ENCODE measurements at places on chromosomes 16 and 17.

GRCh38 chr17:32191306-32191705, 49.0 kb downstream of the RHOT1 start:
- DNase-seq, result no peak

DNA sequence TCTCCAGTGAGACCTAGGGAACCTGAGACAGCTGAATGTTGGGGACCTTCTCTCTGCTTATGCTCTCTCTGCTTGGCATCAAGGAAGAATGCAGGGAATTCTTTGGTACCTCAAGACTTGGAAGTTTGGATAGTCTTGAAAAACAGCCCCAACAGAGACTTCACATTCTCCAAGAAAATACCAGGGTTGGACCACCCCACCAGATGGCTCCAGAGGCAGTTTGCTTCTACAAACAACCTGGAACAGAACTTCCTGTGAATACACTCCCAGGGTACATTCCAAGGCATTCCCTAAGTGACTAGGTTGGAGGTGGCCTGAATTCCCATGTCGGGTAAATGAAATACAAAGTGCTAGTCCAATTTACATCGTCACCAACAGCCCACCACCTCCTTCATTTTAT, 314.4 kb downstream of the PMP22 start:
- no peak for DNase-seq

DNA sequence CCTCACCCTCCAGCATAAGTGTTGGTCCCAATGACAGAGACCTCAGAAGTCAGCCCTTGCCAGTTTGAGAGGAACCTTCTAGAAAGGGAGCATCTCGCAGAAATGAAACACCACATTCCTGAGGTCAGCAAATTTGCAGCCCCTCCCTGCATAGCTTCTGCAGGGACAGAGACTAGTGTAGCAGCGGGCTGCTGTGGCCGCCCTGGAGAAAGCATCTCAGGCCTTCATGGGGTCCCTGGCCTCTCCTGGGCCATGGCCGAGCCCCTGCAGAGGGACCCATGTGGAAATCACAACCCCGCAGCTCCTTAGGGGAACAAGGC, 11.4 kb downstream of the HS3ST6 start:
- DNase-seq, result no peak

GRCh38 chr16:67144943-67145342, 5.9 kb downstream of the B3GNT9 start:
- no peak for DNase-seq

GRCh38 chr17:29295420-29295819, 1.5 kb upstream of the NUFIP2 start:
- DNase-seq, result no peak

GRCh38 chr16:85390511-85391174, 222.5 kb upstream of the GSE1 start:
- DNase-seq, result no peak

- DNase-seq, result no peak
Measured at GRCh38 chr16:15057681-15058417, 2.0 kb upstream of the NTAN1 start.

GRCh38 chr17:81821603-81822311, 11.3 kb downstream of the MCRIP1 start:
- DNase-seq, result no peak

DNA sequence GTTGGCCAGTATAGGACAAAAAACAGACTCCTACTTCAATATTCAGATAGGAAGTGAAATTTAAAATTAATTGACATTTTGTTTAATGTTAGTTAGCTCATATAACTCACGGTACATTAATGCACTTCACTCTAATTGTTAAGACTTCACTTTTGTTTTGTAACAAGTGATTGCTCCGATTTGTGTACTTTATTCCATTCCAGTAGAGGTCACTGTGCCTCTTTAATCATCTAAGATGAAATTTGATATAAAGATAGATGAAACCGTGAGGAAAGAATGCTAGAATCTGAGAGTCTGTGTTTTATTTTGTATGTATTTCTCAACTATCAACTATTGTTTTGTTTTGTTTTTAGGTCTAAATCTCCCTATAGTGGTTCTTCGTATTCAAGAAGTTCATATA, 29.0 kb downstream of the RBBP6 start:
- DNase-seq, result no peak

GRCh38 chr17:27811961-27812360, 11.6 kb upstream of the NOS2 start:
- no peak for DNase-seq

DNA sequence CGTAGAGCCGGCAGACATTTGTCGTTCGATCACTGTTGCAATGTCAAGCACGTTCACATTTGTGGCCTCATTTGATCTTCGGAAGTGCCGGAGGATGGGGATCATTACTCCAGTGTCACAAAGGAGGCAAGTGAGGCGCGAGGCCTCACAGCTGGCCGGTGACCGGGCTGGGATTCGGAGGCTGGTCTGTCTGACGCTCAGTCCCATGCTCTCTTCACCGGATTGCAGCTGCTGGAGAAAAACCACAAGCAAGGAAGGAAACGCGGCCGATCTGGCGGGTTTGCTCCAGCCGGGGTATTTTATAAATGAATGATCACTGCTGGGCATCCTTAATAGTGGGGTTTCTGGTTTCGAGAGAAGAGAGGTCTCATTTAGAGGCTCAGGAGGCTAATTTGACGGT, 127.8 kb downstream of the OR1D5 start:
- DNase-seq, result no peak

DNA sequence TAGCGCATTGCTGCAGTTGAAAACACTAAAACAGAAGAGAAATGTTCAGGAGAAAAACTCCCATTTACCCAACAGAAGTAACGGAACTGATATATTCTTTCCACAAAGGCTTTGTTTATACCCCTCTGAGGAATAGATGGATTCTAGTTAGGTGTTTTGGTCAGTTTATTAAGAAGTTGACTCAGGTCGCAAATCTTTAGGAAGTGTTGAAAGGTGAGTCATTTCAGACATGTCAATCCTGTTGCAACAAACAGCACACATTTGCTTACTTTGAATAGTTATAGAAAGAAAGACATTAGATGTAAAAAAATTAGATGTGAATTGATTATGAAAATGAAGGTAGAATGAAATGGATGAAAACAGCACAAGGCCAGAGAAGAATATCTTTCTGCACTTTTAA, 941.0 kb downstream of the KCNJ2 start:
- DNase-seq, result no peak

DNA sequence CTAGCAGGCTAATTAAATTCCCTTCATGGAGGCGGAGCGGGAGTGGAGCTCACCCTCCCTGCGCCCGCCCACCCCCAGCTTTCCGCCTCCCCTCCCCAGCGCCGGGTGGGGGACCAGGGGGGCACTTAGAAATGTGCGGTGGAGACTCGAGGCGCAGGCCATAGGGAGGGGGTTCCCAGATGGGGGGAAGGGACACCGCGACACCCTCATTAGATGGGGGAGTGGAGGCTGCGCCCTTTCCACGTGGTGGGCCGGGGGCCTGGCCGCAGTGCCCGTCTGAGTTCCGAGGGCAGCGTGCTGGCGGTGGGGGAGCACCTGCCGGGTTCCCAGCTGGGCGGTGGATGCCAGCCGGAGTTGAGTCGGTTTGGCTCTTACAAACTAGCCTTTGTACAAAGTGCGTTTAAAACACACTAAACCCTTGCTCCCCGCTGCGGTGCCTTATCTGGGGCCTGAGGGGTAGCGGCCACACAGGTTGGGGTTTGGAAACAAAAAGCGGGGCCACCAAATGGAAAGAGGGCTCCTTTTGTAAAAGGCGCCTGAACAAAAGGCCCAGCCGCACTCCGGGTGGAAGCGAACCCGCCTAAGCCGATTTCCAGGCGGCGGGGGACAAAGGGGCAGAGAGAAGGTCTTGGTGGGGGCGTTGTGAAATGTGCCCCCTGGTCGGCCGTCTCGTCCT, 1.4 kb downstream of the GSE1 start:
- no peak for DNase-seq

GRCh38 chr16:82855471-82855870, 228.7 kb downstream of the CDH13 start:
- no peak for DNase-seq

DNA sequence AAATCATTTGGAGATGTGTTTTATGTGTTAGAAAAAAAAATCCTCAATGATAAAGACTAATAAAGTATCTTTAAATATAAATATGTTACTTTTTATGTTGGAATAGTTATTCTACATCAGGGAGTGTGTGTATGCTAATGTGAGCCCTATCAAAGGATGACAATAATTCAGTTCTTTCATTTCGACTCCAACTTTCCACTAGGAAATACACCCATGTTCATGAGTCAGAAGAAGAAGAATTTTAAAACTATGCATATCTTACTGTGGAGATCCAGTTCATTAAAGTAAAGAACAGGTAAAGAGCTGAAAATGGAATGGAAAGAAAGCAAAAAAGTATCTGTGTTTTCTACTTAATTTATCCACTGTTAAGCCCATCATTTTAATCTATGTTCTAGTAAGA, 399.8 kb downstream of the KCNJ2 start:
- no peak for DNase-seq

GRCh38 chr16:3027983-3028715, 4.3 kb downstream of the THOC6 start:
- no peak for DNase-seq

DNA sequence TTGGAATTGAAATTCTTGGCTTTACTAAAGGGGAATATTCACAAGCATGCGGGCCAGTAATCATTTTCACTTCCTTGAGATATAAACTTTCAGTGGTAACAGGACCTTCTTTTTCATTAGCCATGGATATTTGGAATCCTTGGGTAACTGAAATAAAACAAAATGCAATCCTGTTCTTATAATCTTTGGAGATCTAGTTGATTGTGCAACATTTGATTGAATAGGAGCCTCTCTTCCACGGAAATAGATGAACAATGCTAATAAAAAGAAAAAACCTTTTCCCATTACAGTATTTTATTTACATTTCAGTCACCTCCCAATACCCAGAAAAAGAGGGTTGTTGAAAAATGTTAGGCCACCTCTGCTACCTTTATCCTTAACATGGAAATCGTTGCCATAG, 225.6 kb downstream of the MAP2K6 start:
- no peak for DNase-seq

- DNase-seq, result no peak
Measured at GRCh38 chr17:69170377-69170776, 28.7 kb upstream of the ABCA6 start.

GRCh38 chr17:57881143-57881542, 31.3 kb upstream of the MRPS23 start:
- no peak for DNase-seq

DNA sequence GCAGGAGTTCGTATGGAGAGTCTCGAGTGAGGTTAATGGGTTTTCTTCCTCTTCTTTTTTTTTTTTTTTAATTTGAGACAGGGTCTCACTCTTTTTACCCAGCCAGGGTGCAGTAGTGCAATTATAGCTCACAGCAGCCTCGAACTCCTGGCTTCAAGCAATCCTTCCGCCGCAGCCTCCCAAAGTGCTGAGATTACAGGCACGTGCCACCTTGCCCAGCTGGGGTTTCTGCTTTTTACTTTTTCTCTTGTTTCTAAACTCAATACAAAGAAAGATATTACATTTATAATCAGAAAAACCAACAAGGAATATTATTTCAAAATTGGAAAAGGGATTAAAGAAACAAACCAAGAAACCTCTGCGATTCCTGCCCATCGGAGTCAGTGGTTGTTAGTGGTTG, 175.9 kb downstream of the SEC14L1 start:
- DNase-seq, result no peak

GRCh38 chr17:81870131-81870980, 781 bp downstream of the ARHGDIA start:
- no peak for DNase-seq

DNA sequence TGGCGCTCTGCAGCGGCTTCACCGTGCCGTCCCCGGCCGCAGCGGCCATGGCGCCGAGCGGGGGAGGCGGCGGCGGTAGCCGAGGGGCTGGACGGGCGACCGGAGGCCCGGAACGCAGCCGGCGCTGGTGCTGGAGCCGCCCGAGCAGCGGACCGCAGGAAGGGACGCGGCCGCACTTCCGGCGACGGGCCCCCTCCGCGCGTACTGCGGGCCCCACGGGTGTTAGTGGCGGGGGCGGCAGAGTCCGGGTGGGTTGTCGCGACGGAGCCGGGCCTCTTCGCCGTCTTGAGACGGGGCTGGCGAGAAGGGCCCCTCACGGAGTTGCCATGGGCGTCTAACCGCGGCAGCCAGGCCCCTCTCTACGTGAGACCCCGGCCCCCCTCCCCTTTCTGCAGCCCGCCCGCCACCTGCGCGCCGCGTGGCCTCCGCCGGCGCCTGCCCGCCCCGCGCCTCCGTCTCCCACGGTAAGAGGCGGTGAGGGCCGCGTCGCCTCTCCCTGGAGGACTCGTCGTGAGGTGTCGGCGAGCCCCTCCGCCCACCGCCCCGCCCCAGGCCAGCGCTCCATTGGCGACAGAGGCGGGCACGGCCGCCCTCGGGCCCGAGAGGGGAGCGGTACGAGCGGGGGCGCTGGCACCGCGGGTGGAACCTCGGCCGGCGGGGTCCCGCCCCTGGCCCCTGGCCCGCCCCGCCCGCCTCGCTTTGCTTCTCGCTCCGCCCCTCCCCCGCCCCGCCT, at the start of the genes VPS9D1 and ZNF276:
VPS9D1 (minus strand) TSS at position 86 of the 733 bp plus-strand sequence; CDS start at position 49, 37 bp downstream.
ZNF276 (plus strand) TSS at position 725 of the 733 bp plus-strand sequence. CDS start 104 bp downstream, outside the sequence.
- DNase-seq, result peak; percentile 56

DNA sequence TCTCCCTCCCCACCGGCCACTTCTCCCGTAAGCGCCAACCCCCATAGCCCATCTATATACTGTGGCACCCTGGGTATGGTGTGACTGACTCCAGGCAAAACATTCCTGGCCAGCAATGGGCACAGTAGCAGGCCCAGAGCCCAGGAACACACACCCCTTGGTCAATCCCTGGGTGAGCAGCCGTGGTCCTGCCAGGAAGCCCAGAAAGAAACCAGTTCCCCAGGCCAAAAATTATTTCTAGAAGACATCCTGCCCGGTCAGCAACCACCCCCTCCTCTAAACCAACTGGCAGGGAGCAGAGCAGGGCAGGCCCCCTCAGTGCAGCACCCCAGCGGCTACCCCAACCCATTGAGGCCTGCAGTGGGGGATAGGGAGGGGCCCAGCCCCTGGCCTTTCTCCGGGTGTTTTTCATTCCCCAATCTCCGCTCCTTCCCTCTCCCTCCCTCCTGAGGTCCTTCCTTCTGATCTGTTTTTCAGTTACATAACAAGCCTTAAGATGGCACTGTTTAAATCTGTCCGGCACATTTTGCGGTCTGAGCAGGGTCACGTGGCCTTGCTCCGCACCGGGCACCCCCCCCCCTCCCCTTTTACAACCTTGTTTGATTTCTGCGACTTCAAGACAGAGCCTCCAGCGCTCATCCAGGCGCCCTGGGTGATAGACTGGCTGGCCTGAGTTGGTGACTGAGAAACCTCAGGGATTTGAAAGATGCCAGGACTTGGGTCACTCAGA, 2.0 kb downstream of the NPTX1 start:
- DNase-seq, result no peak
